ENCODE measurements at places on chromosomes 5 and 9.

DNA sequence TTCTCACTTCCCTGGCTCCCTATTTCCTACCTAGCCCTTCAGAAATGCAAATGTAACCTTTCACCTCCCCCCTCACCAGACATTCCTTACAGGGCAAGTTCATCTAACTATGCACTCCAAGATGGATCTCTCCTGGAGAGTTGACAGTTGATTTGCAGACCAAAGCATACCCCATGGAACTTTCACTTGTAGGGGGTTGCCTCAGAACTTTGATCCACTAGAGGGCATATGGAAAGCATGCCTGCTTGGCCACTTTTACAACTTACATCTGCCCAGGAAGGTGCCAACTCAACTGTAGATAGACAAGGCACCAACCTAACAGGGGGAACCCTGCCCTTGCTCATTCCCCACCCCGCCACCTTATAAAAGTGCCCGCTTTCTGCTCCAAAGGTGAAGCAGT is 187.8 kb downstream of the NXNL2 start:
- no peak for DNase-seq

- DNase-seq = no peak
Measured at GRCh38 chr9:116181853-116182610, 28.4 kb downstream of the PAPPA start.

DNA sequence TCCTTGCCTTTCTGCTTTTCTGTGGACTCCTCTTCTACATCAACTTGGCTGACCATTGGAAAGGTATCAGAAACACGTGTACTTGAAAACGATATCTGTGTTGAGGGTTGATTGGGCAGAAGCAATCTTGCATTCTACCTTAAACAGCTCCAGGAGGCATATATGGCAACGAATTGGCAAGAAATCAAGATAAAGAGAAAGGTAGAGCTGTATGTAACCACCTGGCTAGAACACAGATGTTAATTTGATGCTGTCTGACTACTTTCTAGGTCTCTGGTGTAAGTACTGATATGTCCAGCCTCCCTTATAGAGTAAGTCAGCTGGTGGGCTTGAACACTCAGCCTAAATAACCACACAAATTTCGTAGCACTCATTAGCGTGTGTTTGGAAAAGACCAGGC is 1.3 kb downstream of the MAN1B1 start:
- no peak for DNase-seq

DNA sequence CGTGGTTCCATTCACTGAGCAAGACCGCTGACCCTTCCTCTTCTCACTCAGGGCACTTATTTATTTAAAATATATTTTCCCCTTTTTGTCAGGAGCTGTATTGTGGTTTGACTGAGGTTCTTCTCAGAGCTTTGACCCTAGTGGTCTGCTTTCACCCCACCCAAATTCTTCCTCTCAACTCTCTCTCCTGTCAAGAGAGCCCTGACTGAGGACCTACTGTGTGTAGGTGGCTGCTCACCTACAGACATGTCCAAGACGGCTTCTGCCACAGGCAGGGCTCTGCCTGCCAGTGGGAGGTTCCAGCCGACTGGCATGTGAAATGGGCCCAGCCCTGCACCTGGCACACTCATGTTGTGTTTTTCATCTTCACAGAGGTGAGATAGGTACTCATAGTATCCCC is 5.2 kb downstream of the DCANP1 start:
- no peak for DNase-seq

DNA sequence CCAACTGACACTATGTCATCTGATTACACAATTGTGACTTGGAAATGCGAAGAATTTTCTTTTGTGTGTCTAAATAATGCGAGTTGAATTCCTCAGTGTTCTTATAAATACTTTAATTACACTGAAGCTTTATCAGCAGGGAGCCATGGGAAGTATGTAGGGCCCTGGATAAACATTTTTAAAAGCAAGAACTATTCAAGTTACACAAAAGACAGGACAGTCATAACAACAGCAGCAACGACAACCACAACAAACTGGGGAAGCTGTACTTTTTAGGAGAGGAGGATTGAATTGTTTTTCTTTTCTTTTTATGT is 250.3 kb upstream of the ZNF608 start:
- no peak for DNase-seq

- no peak for DNase-seq
Measured at GRCh38 chr5:41161271-41161670, 52.1 kb downstream of the C6 start.

DNA sequence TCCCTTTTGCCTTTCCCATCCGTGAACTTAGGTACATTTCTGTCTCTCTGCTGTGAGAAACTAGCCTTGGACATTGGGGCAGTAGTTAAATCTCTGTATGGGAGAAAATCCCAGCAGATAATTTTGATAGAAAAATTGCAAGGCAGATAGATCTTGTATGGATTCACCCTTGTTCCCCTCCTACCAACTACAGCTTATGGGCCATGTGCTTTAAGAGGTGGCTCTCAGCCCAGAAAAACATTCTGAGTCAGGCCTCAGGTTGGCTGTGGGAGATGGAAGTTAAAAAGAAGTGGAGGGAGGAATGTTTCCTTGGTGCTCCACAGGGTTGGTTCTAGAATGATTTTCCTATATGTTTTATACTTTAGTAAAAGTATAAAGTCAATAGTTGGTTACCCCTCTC is 1.4 kb upstream of the KDM3B start:
- DNase-seq = no peak

- DNase-seq = no peak
Measured at GRCh38 chr5:148912146-148912545, 85.7 kb downstream of the ADRB2 start.

GRCh38 chr5:170791325-170791954 is 7.9 kb downstream of the GABRP start:
- DNase-seq = peak; percentile 76

DNA sequence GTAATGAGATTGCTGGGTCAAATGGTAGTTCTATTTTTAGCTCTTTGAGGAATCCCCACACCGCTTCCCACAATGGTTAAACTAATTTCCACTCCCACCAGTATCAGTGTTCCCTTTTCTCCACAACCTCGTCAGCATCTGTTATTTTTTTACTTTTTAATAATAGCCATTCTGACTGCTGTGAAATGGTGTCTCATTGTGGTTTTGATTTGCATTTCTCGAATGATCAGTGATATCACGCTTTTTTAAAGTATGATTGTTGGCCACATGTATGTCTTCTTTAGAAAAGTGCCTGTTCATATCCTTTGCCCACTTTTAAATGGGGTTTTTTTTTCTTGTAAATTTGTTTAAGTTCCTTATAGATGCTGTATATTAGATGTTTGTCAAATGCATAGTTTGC is 73.5 kb downstream of the MTAP start:
- DNase-seq = no peak

DNA sequence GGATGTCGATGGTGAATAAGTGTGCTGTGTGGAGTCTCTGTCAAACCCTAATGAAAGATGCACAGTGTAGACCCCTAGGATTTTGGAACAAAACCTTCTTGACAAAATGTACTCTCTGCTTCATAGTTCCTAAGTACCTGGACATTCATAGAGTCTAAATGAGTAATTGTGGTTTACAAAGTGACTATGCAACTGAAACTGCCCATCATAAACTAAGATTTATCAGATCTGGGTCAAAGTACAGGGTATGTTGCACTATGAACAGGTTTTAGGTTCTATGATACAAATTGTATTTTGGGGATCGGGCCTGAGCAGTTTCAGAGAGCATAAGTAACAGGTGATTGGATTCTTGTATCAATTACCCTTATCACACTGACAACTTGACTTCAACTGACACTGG is 79.4 kb downstream of the LURAP1L start:
- no peak for DNase-seq

- DNase-seq = no peak
Measured at GRCh38 chr5:15646371-15646770, 146.4 kb downstream of the FBXL7 start.

- DNase-seq = no peak
Measured at GRCh38 chr9:114763220-114763619, 42.6 kb downstream of the TNFSF15 start.

GRCh38 chr5:88108490-88109279 is 160.0 kb downstream of the TMEM161B start:
- DNase-seq = no peak

All from NCI-H1694 (cell line).